Thymus (tissue), 14 donors: ENCODE measurements at places on chromosomes 12 and 14. TPM values are rescaled to one million over a fixed set of nuclear protein-coding genes. Genes with fewer than 3 reads are reported as not detected.

- no peak overlapping the region for H3K4me3 ChIP-seq
- no peaks in the 10 kb centered on the region for H3K36me3 ChIP-seq
- H3K27ac ChIP-seq: no peak overlapping the region
- DNase-seq: no peak
- no peaks in the 10 kb centered on the region for H3K27me3 ChIP-seq
- H3K4me1 ChIP-seq: no peaks in the 10 kb centered on the region
Measured at GRCh38 chr14:28629328-28630004, 137.1 kb upstream of the FOXG1 start.

DNA sequence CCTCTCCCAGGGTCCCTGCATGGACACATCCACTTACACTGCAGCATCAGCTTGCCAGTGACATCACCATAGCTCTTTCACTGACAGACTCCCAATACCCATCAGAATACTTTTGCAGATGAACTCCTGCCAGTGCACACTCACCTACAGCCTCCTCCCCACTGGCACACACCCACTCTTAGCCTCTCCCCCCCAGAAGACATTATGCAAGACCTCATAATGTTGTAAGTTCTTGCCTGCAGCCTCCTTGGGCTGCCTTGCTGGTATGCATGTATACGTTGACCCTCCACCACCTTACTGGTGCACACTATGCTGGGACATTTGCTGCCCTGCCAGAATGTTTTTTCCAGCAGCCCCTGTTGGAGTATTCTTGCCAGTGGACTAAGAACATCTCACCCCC lies 324.2 kb downstream of the AEBP2 start:
- H3K4me1 ChIP-seq: no peaks in the 10 kb centered on the region
- no peak for DNase-seq
- no peaks in the 10 kb centered on the region for H3K36me3 ChIP-seq
- no peaks in the 10 kb centered on the region for H3K27me3 ChIP-seq

DNA sequence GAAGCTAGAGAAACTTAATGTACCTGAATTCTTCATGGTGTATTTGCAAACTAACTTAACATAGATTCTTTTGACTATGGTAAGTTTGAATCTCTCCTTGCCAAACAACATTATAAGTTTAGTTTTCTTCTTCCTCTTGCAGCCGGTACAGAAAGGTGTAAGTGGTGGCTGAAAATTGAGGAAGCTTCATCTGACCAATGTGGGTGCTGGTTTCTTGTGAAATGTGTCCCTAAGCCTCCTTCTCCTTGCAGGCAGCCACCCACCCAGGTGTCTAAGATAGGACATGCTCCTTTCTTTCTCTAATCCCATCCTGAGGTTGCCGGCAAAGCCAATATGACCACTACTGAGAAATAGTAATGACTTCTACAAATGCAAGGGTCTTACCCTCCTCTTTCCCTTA lies 20.6 kb downstream of the GSG1 start:
- H3K4me3 ChIP-seq: no peak overlapping the region
- no peaks in the 10 kb centered on the region for H3K27me3 ChIP-seq
- H3K27ac ChIP-seq: no peak overlapping the region
- DNase-seq: no peak

GRCh38 chr12:26162174-26162573 lies 33.2 kb upstream of the SSPN start:
- no peaks in the 10 kb centered on the region for H3K36me3 ChIP-seq
- H3K4me3 ChIP-seq: no peak overlapping the region
- no peak for DNase-seq
- H3K27me3 ChIP-seq: no peaks in the 10 kb centered on the region
- H3K27ac ChIP-seq: no peak overlapping the region

- DNase-seq: no peak
- no peak within 1 kb of the TSS for H3K27ac ChIP-seq
- H3K4me3 ChIP-seq: no peak within 1 kb of the TSS
- H3K36me3 ChIP-seq: no peaks in the 10 kb centered on the region
- H3K4me1 ChIP-seq: no peaks in the 10 kb centered on the region
Measured at GRCh38 chr12:119593578-119594398, at the start of gene TMEM233. TMEM233 (plus strand) TSS chr12:119593774; CDS start chr12:119593849, 75 bp downstream.

DNA sequence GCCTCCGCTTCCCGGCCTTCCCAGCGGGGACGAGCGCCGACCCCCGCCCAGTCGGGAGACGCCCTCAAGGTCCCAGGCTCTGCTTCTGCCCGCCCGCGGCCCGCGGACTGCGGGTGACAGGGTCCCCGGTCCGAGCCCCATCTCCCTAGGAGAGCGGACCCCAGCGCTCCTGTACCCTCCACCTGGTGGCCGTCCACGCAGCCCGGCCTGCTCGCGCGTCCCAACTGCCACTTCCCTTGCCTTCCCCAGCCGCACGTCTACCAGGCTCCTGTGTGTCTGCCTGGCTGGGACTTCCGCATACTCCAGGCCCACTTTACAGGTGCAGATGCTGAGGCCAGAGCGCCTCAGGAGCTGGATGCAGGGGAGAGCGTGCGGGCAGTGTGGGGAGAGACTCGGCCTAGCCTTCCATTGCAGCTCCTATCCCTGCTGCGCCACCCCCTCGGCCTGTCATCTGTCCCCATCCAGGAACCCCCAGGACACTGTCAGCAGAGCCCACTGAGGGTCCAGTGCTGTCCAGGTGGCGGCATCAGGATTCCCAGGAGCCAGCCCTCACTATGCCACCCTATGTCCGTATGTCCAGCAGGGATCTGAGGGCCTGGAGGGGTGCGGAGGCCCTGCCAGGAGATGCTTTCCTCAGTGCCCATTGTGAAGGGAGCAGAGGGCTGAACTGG lies 8.0 kb upstream of the ANKRD9 start:
- no peak for DNase-seq
- peak overlapping the region; percentile 64 for H3K4me3 ChIP-seq
- H3K27ac ChIP-seq: no peak overlapping the region
- peaks cover 10% of the 10 kb centered on the region for H3K4me1 ChIP-seq
- peaks cover 34% of the 10 kb centered on the region for H3K27me3 ChIP-seq
- no peaks in the 10 kb centered on the region for H3K36me3 ChIP-seq

- H3K36me3 ChIP-seq: peaks cover 22% of the 10 kb centered on the region
- H3K27me3 ChIP-seq: no peaks in the 10 kb centered on the region
- DNase-seq: no peak
- no peak overlapping the region for H3K27ac ChIP-seq
- H3K4me1 ChIP-seq: no peaks in the 10 kb centered on the region
Measured at GRCh38 chr14:63962906-63963305, 110.1 kb downstream of the SYNE2 start.

DNA sequence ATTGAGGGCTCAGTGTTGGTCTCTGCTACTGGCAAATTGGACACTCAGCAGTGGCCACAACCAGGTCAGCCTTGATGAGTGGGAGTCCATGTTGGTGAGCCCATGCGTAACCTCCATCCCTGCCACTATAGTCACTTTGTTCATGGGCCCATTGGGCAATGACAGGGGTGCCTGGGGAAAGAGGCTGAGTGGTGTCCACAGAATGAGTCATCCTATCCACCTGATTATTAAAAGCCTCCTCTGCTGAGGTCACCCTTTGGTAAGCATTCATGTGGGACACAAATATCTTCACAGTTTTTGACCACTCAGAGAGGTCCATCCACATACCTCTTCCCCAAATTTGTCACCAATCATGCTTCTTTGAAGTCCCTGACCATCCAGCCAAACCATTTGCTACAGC lies 50.0 kb downstream of the FIGNL2 start:
- H3K27me3 ChIP-seq: no peaks in the 10 kb centered on the region
- H3K36me3 ChIP-seq: no peaks in the 10 kb centered on the region
- no peak for DNase-seq
- no peak overlapping the region for H3K27ac ChIP-seq

GRCh38 chr12:132539016-132539773 lies 49.2 kb downstream of the FBRSL1 start:
- DNase-seq: no peak
- H3K27ac ChIP-seq: no peak overlapping the region
- peaks cover 36% of the 10 kb centered on the region for H3K4me1 ChIP-seq

- DNase-seq: no peak
- no peaks in the 10 kb centered on the region for H3K36me3 ChIP-seq
- H3K4me1 ChIP-seq: peaks cover 10% of the 10 kb centered on the region
- H3K4me3 ChIP-seq: no peak overlapping the region
- peaks cover 3% of the 10 kb centered on the region for H3K27me3 ChIP-seq
Measured at GRCh38 chr12:11496157-11496851, 100.9 kb upstream of the PRB2 start.

GRCh38 chr12:95720146-95720545 lies 70.4 kb downstream of the NTN4 start:
- no peaks in the 10 kb centered on the region for H3K4me1 ChIP-seq
- no peak overlapping the region for H3K4me3 ChIP-seq
- no peaks in the 10 kb centered on the region for H3K27me3 ChIP-seq
- H3K36me3 ChIP-seq: no peaks in the 10 kb centered on the region
- H3K27ac ChIP-seq: no peak overlapping the region

DNA sequence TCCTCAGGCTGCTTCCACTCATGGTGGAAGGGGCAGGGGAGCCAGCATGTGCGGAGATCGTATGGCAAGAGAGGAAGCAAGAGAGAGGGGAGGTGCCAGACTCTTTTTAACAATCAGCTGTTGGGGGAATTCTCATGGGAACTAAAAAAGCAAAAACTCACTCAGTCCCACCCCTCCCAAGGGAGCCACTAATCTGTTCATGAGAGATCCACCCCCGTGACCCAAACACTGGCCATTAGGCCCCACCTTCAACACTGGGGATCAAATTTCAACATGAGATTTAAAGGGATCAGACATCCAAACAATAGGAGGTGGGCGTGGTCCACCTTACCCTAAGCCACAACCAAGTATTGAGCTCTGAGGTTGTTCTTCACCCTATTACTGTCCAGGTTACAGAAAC lies 375.1 kb downstream of the GRIN2B start:
- no peaks in the 10 kb centered on the region for H3K36me3 ChIP-seq
- DNase-seq: no peak
- no peaks in the 10 kb centered on the region for H3K27me3 ChIP-seq
- no peaks in the 10 kb centered on the region for H3K4me1 ChIP-seq

DNA sequence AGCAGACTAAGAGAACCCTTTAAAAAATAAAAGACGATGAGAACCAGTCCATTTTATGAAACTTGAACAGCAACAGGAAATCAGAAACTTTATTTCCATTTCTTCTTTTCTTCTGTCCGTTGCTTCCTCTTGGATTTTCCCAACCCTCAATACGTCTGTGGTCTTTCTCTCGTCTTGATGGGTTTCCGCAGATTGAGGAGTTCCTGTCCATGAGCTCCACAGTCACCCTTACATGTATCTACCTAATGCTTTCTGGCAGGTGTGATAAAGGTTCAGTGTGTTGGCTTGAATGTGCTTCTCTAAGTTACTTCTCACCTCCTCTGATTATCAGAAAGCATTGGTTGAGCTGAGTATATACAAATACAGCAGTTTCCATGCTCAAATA lies 110.0 kb downstream of the ETV6 start:
- peaks cover 73% of the 10 kb centered on the region for H3K36me3 ChIP-seq
- peaks cover 50% of the 10 kb centered on the region for H3K4me1 ChIP-seq
- H3K27ac ChIP-seq: no peak overlapping the region
- no peak overlapping the region for H3K4me3 ChIP-seq
- H3K27me3 ChIP-seq: no peaks in the 10 kb centered on the region
- no peak for DNase-seq

- DNase-seq: no peak
- peaks cover 4% of the 10 kb centered on the region for H3K4me1 ChIP-seq
- H3K27ac ChIP-seq: no peak within 1 kb of the TSS
Measured at GRCh38 chr14:104977681-104978653, at the start of gene AHNAK2. AHNAK2 (minus strand) TSS chr14:104978374; CDS start chr14:104978237, 137 bp downstream.

GRCh38 chr14:53180272-53181221 lies 27.4 kb upstream of the DDHD1 start:
- H3K4me3 ChIP-seq: no peak overlapping the region
- DNase-seq: no peak
- no peaks in the 10 kb centered on the region for H3K36me3 ChIP-seq
- H3K27ac ChIP-seq: no peak overlapping the region
- no peaks in the 10 kb centered on the region for H3K27me3 ChIP-seq

GRCh38 chr12:14841761-14842160 lies 1.6 kb downstream of the ART4 start:
- no peaks in the 10 kb centered on the region for H3K36me3 ChIP-seq
- no peak for DNase-seq
- H3K27ac ChIP-seq: no peak overlapping the region
- no peak overlapping the region for H3K4me3 ChIP-seq
- H3K27me3 ChIP-seq: no peaks in the 10 kb centered on the region

DNA sequence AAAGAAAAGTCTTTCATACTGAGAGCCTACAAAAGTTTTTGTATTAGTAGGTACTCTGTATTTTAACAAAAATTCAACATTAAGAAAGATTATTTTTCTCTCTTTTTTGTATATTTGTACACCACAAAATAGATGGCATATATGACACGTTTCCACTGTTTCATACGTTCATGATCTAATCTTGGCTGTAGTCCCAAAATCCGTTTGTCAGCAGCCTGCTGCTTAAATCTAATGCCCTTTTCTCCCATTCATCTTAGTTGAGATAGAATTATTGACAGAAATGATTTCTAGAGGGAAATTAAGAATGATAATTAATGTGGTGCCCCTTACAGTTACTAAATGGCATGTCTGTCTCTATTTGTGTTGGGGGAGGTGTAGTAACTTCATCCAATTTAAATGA lies 140.7 kb upstream of the NOVA1 start:
- no peak overlapping the region for H3K4me3 ChIP-seq
- H3K27me3 ChIP-seq: no peaks in the 10 kb centered on the region
- no peak for DNase-seq
- H3K4me1 ChIP-seq: no peaks in the 10 kb centered on the region
- no peak overlapping the region for H3K27ac ChIP-seq
- no peaks in the 10 kb centered on the region for H3K36me3 ChIP-seq

GRCh38 chr12:42421844-42422779 lies 96.1 kb downstream of the PPHLN1 start:
- no peak overlapping the region for H3K27ac ChIP-seq
- H3K27me3 ChIP-seq: no peaks in the 10 kb centered on the region
- DNase-seq: peak; percentile 7
- H3K4me3 ChIP-seq: no peak overlapping the region
- H3K4me1 ChIP-seq: no peaks in the 10 kb centered on the region
- H3K36me3 ChIP-seq: peaks cover 5% of the 10 kb centered on the region

- no peaks in the 10 kb centered on the region for H3K36me3 ChIP-seq
- no peak overlapping the region for H3K4me3 ChIP-seq
- no peaks in the 10 kb centered on the region for H3K4me1 ChIP-seq
- H3K27ac ChIP-seq: no peak overlapping the region
Measured at GRCh38 chr14:82776958-82777357, 1243.3 kb upstream of the SEL1L start.

GRCh38 chr12:124607681-124608425 lies 40.4 kb upstream of the NCOR2 start:
- no peak overlapping the region for H3K27ac ChIP-seq
- peaks cover 74% of the 10 kb centered on the region for H3K4me1 ChIP-seq
- H3K36me3 ChIP-seq: no peaks in the 10 kb centered on the region
- no peak for DNase-seq
- no peak overlapping the region for H3K4me3 ChIP-seq

DNA sequence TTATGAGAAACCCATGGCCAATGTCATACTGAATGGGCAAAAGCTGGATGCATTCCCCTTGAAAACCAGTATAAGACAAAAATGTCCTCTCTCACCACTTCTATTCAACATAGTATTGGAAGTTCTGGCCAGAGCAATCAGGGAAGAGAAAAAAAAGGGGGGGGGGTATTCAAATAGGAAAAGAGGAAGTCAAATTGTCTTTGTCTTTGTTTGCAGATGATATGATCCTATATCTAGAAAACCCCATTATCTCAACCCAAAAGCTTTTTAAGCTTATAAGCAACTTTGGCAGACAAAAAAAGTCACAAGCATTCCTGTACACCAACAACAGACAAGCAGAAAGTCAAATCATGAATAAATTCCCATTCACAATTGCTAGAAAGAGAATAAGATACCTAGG lies 19.5 kb downstream of the GLIPR1L1 start:
- H3K27ac ChIP-seq: no peak overlapping the region
- peaks cover 5% of the 10 kb centered on the region for H3K4me1 ChIP-seq
- no peaks in the 10 kb centered on the region for H3K36me3 ChIP-seq

Gene PFDN5
- 816 TPM for total RNA-seq

Gene CYP46A1
- 0.14 TPM for total RNA-seq

Gene MIP
- total RNA-seq: 0.09 TPM

Gene KIF26A
- total RNA-seq: 1.7 TPM

Gene GPR84
- 0.57 TPM for total RNA-seq
